ENCODE measurements at places on chromosomes 4 and X. TPM values are rescaled to one million over a fixed set of nuclear protein-coding genes. Genes with fewer than 3 reads are reported as not detected.

ODAPH gene
- total RNA-seq = not detected

TMPRSS11B gene
- not detected for total RNA-seq

DCTD gene
- total RNA-seq = 141 TPM

DNA sequence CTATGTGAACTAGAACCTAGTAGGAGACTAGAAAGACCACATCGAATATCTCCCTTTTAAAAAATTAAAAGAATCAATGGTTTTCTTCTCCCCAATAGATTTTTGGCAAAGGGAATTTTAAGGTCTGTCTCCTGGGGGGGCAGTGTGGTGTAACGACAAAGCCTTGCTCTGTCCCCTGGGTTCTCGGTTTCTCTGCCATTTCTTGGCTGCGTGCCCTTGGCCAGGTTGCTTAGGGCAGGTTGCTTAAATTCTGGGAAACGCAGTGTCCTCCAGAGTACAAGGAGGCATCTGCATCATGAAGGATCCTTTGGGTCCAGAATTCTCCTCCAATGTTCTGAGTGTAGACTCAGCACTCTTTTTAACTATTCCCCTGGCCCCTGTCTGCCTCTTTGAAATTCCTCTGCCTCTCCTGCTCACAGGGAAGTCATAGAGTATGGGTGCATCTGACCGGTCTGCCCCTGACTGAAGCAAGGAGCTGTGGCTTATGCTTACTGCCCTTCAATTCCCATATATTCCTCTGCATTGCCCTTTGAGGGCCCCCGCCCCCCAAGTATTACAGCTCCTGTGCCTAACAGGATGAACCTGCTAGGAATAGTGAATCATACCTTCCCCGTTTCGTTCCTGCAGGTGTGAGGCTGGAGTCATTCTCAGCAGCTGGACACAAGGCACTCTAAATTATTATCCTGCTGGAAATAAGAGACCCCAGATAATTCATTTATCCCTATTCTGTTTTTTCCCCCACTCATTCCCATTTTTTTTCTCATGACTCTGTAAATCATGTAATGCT is 2.2 kb downstream of the KIT start:
- no peak for DNase-seq

- DNase-seq = no peak
Measured at GRCh38 chr4:174713181-174713580, 115.9 kb downstream of the GLRA3 start.

SLC38A5 gene
- 3.8 TPM for total RNA-seq

- no peak for DNase-seq
Measured at GRCh38 chr4:118284169-118284568, 68.6 kb downstream of the PRSS12 start.

DOK7 gene
- 7.4 TPM for total RNA-seq

DNA sequence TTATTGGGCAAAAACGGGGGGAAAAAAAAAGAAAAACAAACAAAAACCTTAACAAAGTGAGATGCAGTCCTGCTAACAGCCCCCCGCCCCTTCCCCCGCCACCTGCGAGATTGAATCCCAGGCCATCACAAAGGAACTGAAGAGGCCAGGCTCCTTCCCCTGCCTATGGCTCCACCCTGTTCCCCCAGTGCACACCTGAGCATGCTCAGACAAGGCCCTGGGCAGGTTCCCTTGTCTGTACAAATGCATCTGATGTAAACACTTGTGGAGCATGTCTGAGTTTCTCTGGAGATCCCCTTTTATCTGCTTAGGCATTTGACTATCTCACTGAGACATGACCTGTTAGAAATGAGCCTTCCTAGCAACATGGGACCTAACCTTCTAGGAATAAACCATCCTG is 983.7 kb upstream of the PABPC4L start:
- DNase-seq = no peak

AP1S2 gene
- total RNA-seq = 25.2 TPM

P2RY4 gene
- total RNA-seq = not detected

GRCh38 chr4:112845386-112845785 is 204.1 kb upstream of the ANK2 start:
- DNase-seq = no peak

GRCh38 chr4:165610679-165611437 is 232.1 kb downstream of the CPE start:
- DNase-seq = no peak

PWWP3B gene
- total RNA-seq = 5.6 TPM

PDLIM3 gene
- 85.5 TPM for total RNA-seq

DNA sequence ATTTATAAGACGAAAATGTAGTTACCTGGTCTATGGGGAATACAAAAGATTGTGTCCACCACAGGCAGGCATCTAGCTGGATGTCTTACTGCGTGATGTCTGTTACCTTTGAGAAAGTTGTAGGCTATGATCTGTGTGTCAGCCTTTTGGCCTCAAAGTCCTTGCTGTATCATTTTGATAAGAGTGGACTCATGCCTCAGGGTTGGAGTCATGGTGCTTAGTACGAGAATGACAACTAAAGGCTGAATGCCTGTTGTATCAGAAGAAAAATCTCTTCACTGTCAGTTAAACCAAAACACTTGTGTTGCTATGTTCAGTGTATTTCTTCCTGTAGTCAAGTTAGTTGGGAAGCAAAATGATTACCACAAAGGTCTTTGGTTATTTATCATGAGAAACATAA is 226.2 kb downstream of the ARHGAP10 start:
- no peak for DNase-seq

DNA sequence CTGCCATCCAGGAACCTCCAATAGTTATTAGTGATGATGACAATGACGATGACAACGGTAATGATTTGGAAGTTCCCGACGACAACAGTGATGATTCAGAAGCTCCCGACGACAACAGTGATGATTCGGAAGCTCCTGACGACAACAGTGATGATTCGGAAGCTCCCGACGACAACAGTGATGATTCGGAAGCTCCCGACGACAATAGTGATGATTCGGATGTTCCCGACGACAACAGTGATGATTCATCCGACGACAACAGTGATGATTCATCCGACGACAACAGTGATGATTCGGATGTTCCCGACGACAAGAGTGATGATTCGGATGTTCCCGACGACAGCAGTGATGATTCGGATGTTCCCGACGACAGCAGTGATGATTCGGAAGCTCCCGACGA is 14.7 kb downstream of the CXCR3 start:
- DNase-seq = no peak

DNA sequence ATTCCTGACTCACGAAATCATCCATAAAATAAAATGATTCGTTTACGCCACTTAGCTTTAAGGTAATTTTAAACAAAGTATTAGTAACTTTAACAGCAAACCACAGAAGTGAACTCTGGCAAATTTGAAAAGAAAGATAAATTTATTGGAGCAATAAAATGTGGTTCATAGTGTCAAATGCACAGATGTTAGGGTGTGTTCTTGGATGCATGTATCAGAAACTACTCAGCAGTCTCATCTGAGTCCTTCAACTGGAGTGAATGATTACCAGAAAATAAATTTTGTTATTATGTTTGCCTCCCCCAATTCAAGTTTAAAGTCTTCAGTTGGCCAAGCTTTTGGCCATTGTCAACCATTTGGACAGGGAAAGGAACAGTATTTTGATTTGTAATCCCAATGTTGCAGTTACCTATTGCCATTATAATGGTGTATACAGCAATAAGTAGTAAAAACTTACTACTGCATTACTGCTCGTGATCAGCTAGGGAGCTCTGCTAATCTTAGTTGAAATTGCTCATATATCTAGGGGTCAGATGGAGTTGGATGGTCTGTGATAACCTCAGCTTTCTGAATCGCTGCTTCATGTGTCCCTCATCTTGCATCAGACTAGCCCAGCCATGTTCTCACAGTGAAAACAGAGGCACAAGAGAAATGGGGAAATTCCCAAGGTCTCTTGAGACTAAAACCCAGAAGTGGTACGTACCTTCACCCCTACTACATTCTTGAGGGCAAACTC is 254.6 kb upstream of the KCNIP4 start:
- no peak for DNase-seq

Measured in mucosa of gallbladder (tissue), 1 donor.